ENCODE measurements at places on chromosomes 7 and 10.

- DNase-seq, result no peak
These were observed 22.9 kb downstream of the PON3 start for GRCh38 chr7:95373323-95373722.

- DNase-seq, result no peak
These were observed 23.7 kb upstream of the LAMB1 start for GRCh38 chr7:108026647-108027046.

- DNase-seq, result no peak
These were observed 28.5 kb downstream of the CXCL12 start for GRCh38 chr10:44356139-44357022.

- DNase-seq, result no peak
These were observed 14.5 kb downstream of the OR2A14 start for GRCh38 chr7:144137501-144137900.

DNA sequence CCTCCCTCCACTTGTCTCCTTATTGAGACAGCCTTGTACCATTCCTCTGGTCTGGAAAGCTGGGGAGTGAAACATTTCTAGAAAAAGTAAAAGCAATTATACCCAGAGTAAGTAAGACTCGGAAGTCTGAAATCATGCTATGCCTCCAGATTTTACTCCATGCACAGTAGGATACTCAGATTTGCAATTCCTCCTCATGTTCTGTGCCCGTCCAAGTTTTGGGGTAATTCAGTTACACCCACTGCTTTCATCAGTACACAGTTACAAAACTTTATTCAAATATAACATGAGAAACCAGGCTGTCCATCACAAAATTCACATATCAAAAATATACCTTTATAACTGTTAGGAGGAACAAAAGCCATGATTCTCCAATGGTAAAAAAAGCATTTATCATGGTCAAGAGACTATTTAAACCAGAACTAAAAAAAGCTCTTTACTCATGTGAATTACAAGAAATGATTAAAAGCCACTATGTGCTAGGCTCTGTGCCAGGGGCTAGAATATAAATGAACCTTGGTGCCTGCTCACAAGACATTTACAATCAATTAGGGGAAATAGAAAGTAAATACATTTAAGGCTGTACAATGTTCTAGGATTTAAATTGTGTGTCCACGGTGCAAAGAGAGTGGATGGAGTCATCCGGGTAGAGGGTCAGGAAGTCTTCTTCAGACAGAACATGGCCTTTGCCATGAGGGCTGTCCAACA is 320.2 kb downstream of the ELMO1 start:
- DNase-seq, result no peak

- DNase-seq, result no peak
These were observed 49.9 kb upstream of the NANOS1 start for GRCh38 chr10:118979661-118980060.

DNA sequence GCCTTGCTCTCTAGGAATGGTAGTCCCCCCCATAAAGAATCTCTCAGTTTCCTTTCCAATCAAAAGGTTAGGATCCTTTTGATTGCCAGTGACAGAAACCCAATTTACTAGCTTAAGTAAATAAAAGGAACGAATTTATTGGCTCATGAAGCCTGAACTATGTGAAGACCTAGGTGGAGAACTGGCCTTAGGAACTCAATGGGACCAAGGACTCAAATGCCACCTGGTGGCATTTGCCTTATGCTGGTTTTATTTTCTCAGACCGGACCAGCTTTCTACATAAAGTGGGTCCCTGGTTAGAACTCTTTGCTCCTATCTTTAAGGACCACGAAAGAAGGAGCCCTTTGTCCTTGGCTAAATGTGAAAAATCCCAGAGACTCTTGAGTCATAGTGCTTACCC is 25.4 kb downstream of the CFTR start:
- no peak for DNase-seq

- DNase-seq, result no peak
These were observed 651.6 kb upstream of the IGFBP3 start for GRCh38 chr7:46572691-46573090.

DNA sequence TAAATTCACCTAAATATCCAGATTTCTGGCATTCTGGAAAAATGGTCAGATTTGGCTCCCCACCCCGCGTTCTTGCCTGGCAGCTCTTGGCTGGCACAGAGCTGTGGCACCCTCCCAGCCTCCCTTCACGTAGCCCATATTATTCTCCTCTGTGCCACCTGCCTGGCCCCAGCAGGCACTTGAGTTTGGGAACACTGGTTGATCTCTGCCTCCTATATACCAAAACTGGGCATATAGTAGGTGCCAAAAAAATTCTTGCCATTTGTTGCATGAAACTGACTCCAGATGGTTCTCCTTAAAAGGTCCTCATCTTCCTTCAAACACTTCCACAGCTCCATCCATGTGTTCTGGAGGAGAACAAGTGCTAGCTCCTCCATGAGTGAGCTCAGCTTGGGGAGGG is 167.0 kb downstream of the RPS24 start:
- no peak for DNase-seq
